ENCODE measurements at places on chromosomes 16 and 17. TPM values are rescaled to one million over a fixed set of nuclear protein-coding genes. Genes with fewer than 3 reads are reported as not detected.

GRCh38 chr17:69223809-69224208, 4.8 kb downstream of the ABCA10 start:
- H3K36me3 ChIP-seq = no peaks in the 10 kb centered on the region
- H3K27ac ChIP-seq = no peak overlapping the region
- DNase-seq = no peak
- H3K27me3 ChIP-seq = no peaks in the 10 kb centered on the region
- H3K4me1 ChIP-seq = no peaks in the 10 kb centered on the region

- H3K36me3 ChIP-seq = no peaks in the 10 kb centered on the region
- no peaks in the 10 kb centered on the region for H3K4me1 ChIP-seq
- DNase-seq = no peak
- no peaks in the 10 kb centered on the region for H3K27me3 ChIP-seq
- H3K4me3 ChIP-seq = no peak overlapping the region
Measured at GRCh38 chr16:15521390-15521757, 87.0 kb downstream of the BMERB1 start.

PPP1R9B gene
- 26.1 TPM for total RNA-seq

- no peaks in the 10 kb centered on the region for H3K4me1 ChIP-seq
- no peak for DNase-seq
- H3K4me3 ChIP-seq = no peak overlapping the region
- peaks cover 60% of the 10 kb centered on the region for H3K27me3 ChIP-seq
- H3K36me3 ChIP-seq = no peaks in the 10 kb centered on the region
- no peak overlapping the region for H3K27ac ChIP-seq
Measured at GRCh38 chr17:34156401-34156740, 98.7 kb upstream of the CCL2 start.

DNA sequence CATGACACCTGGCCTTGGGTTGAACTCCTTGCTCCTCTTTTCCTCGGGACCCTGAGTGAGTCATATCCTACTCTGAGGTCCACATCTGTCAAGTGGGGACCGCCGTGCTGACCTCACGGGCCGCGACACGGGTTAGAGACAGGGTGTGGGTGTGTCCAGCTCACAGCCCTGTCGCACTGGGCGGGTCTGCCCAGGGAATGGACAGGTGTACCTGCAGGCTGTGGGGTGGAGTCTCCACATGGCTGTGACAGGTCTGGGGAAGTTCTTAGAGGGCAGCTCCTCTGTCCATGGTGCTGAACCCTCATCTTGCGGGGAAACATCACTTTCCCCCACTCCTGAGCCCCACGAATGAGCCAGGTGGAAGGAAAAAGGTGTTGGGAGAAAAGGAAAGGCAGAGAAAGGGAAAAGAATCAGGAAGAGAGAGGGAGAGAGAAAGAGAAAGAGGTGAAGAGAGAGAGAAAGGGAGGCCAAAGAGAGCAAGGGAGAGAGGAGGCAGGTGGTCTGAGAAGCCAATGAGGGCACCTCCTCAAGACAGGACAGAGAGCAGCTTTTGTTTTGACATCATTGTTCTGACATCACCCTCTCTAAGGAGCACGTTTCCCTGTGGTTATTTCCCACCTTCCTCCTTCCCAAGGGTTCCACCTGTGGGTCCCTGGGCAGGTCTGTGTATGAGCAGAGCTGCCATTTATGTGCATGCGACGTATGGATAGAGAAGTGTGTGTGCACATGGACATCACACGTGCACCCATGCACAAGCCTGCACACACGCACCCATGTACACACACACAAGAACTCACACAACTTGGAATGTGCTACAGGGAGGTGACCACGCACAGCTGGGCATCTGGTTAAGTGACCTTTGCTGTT, 32.6 kb upstream of the CBFA2T3 start:
- H3K27me3 ChIP-seq = peaks cover 21% of the 10 kb centered on the region
- no peaks in the 10 kb centered on the region for H3K4me1 ChIP-seq
- no peak overlapping the region for H3K27ac ChIP-seq
- H3K36me3 ChIP-seq = no peaks in the 10 kb centered on the region

DNA sequence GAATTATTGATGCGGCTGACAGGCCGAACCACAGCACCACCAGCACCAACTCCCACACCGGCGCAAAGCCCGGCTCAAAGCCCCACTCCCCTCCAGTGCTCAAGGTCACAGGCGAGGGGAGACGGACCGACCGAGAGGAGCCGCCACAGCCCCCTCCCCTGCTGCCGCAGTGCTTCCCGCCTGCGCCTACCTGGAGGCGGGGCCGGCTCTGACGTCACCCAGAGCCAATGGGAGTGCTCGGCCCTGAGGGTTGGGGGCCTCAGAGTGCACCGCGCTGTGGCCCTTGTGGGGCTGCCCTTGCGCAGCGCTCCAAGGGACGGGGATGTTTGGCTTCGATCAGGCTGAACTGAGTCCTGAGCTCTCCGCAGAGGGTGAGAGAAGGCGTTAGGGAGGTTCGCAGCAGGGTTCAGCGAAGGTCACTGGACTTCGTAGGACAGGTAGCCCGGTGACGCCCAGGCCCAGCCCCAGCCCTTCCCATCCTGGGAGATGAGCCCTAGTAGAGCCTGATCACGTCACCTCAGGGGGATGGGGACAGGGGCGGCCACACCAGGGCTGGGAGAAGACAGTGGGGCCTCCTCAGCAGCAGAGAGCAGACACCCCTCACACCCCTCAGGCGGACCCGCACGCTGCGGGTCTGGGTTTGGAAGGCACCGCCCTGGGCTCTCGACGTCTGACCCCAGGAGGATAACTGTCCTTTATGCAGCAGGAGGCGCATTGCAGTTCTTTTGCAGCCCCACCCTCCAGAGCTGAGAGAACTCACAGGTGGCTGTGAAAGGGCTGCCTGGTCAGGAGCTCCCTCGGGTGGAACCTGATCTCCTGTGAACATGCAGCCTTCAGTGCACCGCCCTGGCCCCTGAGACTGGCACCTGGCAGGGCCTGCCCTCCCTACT, 1.5 kb downstream of the NDRG4 start:
- H3K27me3 ChIP-seq = peaks cover 54% of the 10 kb centered on the region
- H3K4me1 ChIP-seq = peaks cover 9% of the 10 kb centered on the region
- peak; percentile 33 for DNase-seq
- H3K27ac ChIP-seq = no peak overlapping the region

DNA sequence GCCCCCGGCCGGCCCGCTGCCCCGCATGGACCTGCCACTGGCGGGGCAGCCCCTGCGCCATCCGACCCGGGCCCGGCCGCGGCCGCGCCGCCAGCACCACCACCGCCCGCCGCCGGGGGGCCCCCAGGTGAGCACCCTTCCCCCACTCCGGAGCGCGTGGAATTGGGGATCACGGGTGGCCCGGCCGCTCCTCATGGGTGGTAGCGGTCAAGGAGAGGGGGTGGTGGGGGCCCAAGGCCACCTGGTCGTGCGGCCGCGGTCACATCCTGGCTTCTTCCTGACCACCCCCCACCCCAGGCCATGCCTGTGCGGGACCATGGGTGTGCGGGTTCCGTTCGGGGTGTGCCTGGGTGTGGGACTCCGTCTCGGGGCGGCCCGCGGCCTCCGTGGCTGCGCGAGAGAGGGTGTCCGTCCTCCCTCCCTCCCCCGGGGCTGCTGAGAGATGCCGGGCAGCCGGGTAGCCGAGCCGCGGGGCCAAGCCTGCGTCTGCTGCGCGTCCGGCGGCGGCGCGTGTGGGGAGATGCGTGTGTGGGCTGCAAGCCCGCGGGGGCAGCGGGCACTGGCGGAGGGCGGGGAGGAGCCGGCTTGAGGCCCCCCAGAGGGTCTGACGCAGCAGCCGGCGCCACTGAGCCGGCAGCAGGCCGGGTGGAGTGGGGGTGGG, 6.8 kb downstream of the ACD start:
- H3K4me1 ChIP-seq = peaks cover 13% of the 10 kb centered on the region
- H3K27me3 ChIP-seq = peaks cover 75% of the 10 kb centered on the region

GRCh38 chr16:3465911-3466584, 22.6 kb downstream of the NAA60 start:
- H3K36me3 ChIP-seq = no peaks in the 10 kb centered on the region
- no peak overlapping the region for H3K4me3 ChIP-seq
- no peak for DNase-seq

- no peak for DNase-seq
- no peak overlapping the region for H3K4me3 ChIP-seq
- H3K27me3 ChIP-seq = no peaks in the 10 kb centered on the region
Measured at GRCh38 chr16:87032554-87032953, 284.6 kb downstream of the C16orf95 start.

DNA sequence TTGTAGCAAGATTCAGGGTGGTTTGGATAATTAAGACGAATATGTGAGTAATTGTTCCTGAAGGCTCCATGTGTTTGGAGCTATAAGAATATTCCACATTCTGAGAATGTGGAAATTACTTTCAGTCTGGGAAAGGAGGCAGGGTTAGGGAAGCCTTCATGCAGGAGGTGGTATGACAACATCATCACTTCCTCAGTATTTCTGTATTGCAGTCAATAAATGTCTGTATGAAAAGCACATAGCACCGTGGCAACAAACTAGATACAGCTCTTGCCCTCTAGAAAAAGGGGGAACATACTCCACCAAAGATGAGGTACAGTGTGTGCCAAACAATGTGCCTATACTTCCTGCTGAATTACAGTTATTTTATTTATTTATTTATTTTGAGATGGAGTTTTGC, 26.1 kb upstream of the DHRS7B start:
- peaks cover 7% of the 10 kb centered on the region for H3K4me1 ChIP-seq
- no peak overlapping the region for H3K27ac ChIP-seq
- H3K27me3 ChIP-seq = no peaks in the 10 kb centered on the region

CDRT15 gene
- total RNA-seq = not detected

- H3K27me3 ChIP-seq = no peaks in the 10 kb centered on the region
- H3K4me3 ChIP-seq = no peak overlapping the region
- DNase-seq = no peak
- peaks cover 7% of the 10 kb centered on the region for H3K4me1 ChIP-seq
Measured at GRCh38 chr17:68401288-68401687, 56.0 kb downstream of the WIPI1 start.

DNA sequence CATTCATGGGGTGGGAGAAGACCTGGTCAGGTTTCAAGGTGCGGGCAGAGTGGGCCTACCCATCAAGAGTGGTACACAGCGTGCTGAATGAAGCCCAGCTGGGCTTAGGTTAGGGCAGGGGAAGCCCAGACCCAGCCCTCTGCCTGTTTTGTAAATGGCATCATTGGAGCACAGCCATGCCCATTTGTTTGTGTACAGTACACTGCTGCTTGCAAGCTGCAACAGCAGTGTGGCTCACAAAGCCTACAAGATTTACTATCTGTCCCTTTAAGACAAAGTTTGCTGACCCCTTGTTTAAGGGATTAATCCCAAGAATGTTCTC, 230.1 kb upstream of the TNRC6C start:
- H3K27me3 ChIP-seq = peaks cover 4% of the 10 kb centered on the region
- H3K4me1 ChIP-seq = no peaks in the 10 kb centered on the region

PIK3R6 gene
- not detected for total RNA-seq

DNA sequence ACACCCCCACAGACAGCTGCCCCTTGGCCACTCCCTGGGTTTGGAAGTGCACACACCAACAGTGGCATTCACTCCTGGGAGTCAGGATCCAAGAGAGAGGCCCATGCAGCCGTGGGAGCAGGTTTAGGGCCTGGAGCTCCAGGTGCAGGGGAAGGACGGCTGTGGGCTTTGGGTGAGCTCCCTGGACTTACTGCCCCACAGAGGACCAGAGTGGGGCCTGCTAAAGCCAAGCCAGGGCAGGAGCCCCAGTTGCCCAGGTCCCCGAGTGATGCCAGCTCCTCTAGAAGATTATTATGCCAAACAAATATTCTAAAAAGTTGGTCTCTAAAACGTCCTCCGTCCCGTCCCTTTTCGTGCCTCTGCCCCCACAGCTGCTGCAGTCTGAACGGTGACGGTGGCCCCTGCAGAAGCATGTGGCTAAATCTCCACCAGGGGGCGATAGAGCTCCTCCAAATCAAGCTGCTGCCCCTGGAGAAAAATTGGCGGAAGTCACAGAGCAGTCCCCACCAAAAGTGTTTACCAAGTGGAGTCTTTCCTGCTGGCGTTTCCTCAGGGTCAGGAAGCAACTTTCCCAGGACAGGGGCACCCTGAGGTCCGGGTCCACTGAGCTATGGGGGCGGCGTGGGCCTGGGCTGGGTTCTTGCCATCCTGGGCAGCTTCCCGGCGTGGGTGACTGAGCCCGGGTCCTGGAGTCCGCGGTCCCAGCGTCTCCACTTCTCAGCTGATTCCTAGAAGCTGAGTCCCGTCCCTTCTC, 4.2 kb downstream of the ARMC7 start:
- peak; percentile 94 for DNase-seq
- peak overlapping the region; percentile 94 for H3K27ac ChIP-seq
- peak overlapping the region; percentile 24 for H3K4me3 ChIP-seq
- H3K4me1 ChIP-seq = peaks cover 12% of the 10 kb centered on the region
- no peaks in the 10 kb centered on the region for H3K36me3 ChIP-seq

DNA sequence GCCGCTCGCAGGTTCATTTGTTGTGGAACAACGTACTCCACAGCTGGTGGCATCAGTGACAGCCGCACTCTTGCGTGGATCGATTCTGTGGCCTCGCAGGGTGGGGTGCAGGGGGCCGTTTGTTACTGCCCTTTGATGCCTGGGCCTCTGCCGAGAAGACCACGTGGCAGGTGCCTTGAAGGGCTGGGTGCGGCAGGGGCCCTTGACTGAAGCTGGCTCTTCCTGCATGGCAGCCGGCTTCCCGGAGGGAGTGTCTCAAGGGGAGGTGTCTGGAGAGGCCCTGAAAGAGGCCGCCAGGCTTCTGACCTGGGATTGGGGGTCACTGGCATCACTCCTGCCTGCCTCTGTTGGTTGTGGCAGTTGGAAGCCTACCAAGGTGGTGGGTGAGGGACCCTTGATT, 43.8 kb downstream of the TBCD start:
- DNase-seq = peak; percentile 61
- no peaks in the 10 kb centered on the region for H3K27me3 ChIP-seq
- H3K4me3 ChIP-seq = no peak overlapping the region
- peak overlapping the region; percentile 65 for H3K27ac ChIP-seq
- no peaks in the 10 kb centered on the region for H3K36me3 ChIP-seq

DNA sequence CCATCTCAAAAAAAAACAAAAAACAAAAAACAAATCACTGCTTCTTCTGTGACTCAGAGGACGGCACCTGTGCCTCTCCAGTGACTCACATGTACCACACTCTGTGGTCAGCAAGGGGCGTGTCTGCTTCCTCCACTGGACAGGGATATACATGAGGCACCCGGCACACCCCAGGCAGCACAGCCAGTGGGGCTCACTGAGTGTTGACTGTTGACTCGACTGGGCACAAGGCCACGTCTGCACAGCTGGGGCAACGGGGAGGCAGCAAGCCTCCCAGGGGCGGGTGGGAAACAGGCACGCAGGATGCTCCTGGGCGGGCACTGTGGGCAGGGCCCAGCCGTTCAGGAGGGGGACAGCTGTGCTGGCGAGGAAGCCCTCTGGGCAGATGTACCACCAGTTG, 64.1 kb downstream of the TIMM22 start:
- no peaks in the 10 kb centered on the region for H3K36me3 ChIP-seq
- H3K27ac ChIP-seq = no peak overlapping the region
- no peak overlapping the region for H3K4me3 ChIP-seq

All from transverse colon (tissue), 4 donors.